Activated naive CD4-positive, alpha-beta T cell (primary cell): ENCODE measurements at places on chromosomes 2 and 18.

DNA sequence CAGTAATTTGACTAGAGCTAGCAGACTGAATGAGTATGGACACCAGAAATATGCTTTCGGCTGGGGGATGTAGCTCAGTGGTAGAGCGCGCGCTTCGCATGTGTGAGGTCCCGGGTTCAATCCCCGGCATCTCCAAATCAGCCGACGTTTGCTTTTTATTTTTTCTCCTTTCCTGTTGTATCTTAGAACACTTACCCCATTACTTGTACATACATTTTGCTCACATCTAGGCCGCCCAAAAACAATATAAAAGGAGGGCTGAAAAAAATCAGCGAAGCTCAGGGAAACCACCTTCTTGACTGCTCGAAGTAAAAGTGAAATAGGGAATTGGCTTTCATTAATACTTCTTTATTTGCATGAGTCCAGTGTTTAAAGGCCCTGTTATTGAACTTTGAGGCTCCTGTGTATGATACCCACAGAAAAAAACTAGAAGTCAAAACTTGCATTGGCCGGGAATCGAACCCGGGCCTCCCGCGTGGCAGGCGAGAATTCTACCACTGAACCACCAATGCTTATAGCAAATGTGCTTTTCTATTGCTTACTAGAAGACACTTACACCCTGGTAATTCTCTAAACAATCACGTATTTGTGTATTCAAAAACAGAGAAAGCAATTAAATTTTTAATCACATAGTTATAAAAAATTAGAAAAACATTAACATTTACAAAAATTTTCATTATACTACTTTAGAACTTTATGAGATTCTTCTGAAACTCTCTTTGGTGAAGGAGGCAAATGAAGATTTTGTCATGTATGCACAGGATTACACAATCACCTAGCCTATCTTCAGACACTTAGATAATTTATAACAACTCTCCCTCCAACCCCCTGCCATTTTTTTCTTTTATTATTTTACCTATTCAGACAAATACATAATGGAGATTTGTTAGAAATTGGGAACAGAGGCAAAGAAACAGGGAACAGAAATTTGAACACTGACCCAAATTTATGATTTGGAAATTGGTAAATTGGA is 35.2 kb upstream of the GPD2 start:
- peak; percentile 68 for DNase-seq

DNA sequence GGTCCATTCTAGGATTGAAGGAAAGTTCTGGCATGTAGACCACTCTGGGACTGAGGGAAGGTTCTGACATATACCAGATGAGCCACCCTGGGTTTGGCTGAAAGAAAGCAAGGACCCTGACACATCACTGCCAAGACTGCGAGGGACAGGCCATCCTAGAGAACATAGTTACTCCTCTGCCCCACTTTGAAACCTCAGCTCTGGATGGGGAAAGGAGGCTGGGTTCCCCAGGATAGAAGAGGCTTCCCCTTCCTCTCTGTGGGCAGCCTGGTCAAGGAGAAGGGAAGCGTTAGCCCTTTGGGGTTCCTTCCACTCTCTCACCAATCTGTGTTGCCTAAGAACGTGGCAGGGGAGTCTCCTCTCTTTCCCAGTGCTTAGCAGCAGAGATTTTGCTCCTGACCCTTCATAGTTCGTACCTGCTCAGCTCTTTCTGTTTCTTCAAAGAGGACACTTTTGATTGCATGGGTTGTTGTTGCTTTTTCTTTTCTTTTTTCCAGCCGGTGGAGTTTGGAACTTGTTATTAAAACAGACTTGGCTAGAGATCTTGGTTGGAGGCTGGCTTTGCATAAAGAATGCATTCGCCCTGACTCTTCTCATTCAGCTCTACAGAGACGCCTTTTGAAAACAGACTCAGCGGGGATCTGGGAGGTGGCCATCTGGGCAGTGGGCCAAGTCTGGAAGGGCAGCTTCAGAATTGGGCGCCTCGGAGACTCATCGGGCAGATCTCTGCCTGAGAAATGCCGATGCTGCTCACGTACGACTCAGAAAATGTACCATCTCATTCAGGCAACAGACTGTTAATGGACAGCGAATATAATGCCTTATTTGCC is 166.1 kb downstream of the CLIP4 start:
- no peak for DNase-seq

- DNase-seq, result no peak
Measured at GRCh38 chr2:180564051-180564450, 416.4 kb upstream of the UBE2E3 start.

GRCh38 chr2:26606847-26607190 is 34.3 kb downstream of the CIB4 start:
- DNase-seq, result no peak

GRCh38 chr18:9210966-9211365 is 74.4 kb downstream of the ANKRD12 start:
- DNase-seq, result no peak

DNA sequence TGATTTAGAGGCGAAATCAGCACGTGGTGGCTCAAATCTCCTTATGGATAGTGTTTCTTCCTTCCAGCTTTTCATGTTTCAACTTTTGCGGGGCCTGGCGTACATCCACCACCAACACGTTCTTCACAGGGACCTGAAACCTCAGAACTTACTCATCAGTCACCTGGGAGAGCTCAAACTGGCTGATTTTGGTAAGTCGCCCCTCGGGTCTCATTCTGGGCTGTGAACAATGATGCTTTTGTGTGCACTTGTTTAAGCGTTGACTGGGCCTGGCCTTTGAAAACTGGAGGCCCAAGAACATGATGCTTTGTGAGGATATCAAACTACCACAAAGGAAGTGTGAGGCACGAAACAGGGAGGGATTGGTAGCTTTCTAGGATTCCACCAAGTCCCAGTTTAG is 27.4 kb downstream of the CDK15 start:
- DNase-seq, result no peak

DNA sequence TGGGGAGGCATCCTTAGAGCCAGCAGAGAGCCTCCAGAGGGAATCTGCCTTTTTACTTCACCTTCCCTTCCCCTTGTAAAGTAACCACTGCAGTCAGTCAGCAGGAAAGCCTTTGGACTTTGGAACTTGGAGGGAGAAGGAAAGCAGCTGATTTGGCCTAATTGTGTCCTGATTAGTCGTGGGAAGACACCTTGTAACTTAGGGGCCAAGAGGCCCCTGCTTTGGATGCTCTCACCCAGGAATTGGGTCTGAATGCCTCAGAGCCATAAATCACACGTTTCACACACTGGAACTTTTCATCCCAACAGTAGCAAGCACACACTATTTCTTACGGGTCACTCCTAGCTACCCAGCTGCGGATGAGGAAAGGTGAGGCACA is 81.0 kb upstream of the PPM1B start:
- DNase-seq, result no peak

DNA sequence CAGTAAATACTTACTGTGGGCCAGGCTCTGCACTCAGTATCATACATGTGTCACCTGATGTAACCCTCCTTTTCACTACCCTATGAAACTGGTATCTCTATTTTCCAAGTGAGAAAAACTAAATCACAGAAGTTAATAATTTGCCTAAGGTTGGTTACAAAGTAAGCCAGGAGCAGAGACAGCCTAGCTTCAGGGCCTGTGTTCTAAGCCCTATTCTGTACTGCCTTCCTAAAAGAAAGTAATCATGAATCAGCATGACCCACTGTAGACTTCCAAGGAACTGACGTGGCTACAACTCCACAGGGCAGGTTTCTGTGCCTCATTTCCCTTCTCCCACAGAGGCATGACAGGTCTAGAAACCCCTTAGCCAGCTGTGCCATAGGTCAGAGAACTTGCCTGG is 14.3 kb downstream of the ZNF142 start:
- DNase-seq, result no peak

DNA sequence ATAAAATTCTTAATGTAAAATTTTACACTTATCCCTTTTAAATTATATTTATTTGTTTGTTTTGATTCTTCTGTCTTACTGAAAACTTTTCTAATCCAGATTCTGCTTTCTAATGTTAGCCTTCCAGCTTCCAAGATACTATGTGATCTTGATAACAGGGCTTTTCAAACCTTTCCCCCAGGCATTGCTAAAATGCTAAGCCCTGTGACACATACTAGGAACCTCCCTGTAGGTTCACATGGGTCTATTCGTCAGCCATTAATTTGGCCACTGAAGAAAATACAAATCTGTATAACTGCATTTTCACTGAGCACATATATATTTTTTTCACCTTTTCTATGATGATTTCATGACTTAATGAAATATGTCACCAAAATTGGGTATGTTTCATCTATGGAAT is 92.8 kb upstream of the MAP4K3 start:
- DNase-seq, result no peak

DNA sequence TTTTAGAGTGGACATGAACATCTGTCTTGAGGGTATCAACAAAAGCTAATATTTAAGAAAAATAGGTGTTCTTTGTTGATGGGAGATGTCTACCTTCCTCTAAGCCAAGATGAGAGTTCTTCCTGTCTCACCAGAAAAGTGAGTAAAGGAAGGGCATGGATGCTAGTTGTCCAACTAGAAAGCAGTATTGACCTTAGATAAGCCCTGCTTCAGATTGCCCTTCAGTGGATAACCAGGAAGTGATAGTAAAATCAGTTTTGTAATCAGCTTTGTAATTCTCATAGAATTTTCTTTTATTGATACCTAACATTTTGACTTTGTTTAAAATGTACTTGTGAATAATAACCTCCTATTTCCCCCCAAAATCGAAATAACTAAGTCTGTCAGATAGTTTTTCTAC is 134.7 kb downstream of the ZNF407 start:
- DNase-seq, result no peak

GRCh38 chr18:70422391-70422965 is 133.6 kb downstream of the SOCS6 start:
- DNase-seq, result no peak
